ENCODE measurements at places on chromosomes 3 and 15.

- no peak for DNase-seq
These were observed 5.6 kb downstream of the HLTF start for GRCh38 chr3:149080699-149081091.

DNA sequence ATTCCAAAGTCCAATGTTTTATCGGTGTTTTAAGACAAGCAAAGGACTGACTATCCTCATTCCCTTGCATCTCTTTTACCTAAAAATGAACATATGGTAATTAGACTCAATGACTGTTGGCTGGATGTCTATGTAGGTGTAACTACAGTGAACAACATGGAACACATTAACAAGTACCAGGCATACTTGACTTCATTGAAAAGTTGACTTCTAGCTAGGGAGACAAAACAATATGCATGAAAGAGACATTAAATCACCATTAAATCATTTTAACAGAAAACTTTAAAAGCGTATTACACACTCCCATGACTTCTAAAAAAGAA is 34.3 kb upstream of the ANPEP start:
- no peak for DNase-seq

GRCh38 chr3:72891053-72891855 is 3.4 kb downstream of the GXYLT2 start:
- DNase-seq, result no peak

- DNase-seq, result no peak
These were observed 18.5 kb downstream of the PAQR9 start for GRCh38 chr3:142945023-142945422.
